Head of caudate nucleus (tissue), 42 donors: ENCODE measurements at places on chromosomes 2 and 18.

DNA sequence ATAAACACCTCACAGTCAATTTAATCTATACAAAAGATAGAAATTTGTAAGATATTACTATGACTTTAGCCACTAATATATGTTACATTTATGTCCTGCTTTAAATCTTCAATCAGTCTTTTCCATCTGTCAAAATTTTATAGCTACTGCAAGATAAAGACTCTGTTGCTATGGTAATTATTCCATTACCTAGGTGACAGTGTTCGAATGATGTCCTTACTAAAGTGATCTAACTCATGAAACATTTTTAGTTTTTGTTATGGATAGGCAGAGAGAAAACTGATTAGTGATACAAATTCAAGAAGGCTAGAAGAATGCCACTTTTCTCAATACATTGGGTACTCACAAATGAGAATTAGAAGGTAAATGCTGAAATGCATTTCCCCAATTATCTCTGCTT, 359.9 kb upstream of the FSHR start:
- DNase-seq = no peak

- DNase-seq = no peak
Measured at GRCh38 chr2:108988796-108989713, at the start of gene EDAR. TSS of gene EDAR (minus strand) at chr2:108989220. CDS start at chr2:108931014, 58,206 bp downstream.

DNA sequence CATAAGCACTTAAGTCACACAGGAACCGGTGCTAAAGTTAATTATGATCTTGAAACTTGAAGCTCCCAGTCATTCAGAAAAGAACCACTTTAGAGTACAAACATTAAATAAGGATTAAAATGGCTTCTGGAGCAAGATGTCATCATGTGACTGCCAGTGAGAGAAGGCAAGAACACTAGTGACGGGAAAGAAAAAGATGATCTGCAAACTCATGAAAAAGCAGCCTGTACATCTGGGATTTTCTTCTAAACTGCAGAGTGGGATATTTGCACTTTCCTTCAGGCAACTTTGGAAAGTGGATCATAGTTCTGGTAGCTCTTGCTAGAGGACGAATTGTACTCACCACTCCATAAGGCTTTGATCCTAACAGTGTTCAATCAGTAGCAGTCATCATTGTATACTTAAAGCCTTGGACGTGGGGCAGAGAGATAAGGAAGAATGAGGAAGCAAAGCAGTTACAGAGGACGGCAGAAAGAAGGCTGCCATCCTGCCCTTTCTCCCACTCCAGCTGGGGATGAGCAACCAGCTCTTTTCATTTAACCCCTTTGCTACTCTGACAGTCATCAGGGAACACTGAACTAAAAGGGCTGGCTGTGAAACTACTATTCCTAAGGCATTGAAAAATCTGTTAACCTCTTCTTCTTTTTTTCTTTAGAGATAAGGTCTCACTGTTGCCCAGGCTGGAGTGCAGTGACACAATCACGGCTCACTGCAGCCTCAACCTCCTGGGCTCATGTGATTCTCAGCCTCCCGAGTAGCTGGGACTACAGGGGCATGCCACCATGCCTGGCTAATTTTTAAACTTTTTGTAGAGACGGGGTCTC, 18.1 kb downstream of the ABHD3 start:
- no peak for DNase-seq

DNA sequence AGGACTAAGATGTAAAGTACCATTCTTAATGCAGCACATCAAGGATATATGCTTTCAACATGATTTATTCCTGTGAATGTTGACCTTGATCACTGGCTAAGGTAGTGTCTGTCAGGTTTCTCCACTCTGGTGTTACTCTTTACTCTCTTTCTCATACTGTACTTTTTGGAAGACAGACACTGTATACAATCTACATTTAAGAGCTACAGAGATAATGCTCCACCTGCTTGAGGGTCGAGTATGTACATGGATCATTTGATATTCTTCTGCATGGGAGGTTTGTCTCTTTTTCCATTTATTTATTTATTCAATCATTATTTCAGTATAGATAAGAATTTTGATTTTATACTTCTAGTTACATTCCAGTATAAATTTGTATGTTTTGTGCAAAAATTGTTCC, 199.5 kb upstream of the RGPD4 start:
- no peak for DNase-seq

DNA sequence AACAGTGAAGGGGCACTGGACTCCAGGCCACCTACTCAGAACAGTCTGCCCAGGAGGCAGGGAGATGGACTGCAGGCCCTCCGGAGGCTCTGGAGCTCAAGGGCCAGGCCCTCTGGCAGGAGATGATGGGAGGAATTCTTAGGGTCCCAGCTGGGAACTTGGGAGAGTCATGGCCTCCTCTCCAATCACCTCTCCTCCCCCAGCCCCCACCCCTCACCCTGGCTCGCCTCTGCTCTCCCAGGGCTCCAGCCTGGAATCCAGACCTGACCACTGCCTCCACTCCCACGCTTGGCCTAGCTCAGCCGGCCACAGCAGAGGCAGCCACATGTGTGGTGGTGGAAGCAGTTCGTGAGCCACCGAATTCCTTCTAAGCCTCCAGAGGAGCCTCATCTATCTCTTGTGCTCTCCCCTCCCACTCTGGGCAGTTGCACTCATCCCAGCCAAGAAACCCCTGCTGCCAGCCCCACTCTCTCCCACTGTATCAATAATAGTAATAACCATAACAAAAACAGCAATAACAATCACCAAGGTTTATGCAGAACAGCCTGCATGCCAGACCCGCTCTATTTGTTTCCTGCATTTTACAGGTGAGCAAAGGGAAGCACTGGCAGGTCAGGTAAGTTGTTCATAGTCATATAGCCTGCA, 67.4 kb downstream of the TNS1 start:
- no peak for DNase-seq

DNA sequence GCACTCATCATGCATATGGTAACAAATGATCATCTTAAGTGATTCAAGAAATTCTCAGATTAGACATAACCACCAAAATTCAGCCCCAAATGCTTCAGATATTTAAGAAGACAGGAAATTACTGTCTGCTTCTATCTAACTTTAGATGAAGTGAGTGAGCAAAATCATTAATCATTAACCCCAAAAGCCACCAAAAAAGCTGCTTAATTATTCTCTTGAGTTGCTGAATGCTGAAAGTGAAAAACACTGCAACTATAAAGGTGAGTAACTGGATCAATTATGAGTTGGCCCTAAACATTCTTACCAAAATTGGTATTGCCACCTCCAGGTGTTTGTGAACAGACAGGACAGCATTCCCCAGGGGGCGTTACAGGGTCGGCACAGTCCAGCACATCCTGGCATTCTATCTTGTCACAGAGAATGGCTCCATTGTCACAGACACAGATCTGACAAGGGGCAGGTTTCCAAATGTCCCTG, 69.6 kb downstream of the COL5A2 start:
- DNase-seq = no peak

- no peak for DNase-seq
Measured at GRCh38 chr2:122100346-122100745, 344.9 kb downstream of the TSN start.

DNA sequence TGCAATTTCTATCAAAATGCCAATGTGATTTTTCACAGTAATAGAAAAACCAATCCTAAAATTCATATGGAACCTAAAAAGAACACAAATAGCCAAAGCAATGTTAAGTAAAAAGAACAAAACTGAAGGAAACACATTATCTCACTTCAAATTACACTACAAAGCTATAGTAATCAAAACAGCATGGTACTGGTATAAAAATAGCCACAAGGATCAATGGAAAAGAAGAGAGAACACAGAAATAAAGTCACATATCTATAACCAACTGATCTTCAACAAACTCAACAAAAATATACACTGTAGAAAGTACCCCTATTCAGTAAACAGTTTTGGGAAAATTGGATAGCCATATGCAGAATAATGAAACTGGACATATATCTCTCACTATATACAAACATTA, 252.2 kb upstream of the CYP26B1 start:
- no peak for DNase-seq

GRCh38 chr2:41698678-41699422, 349.0 kb upstream of the PKDCC start:
- peak; percentile 70 for DNase-seq

DNA sequence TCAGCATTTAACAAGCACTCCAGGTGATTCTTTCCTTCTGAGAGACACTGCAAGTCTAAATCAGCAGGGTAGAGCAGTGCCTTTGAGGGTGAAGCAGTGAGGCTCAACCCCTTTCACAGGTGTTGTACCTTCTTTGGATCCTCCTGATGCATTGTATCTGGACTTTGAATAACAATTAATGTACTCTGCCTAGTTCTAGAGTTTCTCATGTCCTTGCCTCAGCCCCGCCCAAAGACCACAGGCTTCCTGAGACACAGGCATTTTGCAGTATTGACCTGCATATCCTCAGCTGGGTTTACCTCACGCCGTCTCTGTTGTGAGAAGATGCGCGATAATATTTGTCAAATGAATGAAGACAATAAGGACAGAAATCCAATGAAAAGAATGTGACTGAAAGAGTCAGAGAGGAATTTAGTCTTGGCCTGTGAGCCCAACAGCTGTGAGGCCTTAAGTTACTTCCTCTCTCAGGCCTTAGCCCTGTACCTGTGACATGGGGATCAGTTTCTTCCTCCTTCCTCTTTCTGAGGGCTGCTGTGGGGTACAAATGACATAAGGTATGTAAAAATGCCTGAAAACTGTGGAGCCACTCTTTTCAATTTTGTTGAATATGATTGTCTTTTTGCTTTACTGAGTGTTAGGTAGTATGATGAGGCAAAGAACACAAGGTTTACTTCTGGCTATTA, 43.7 kb downstream of the WIPF1 start:
- no peak for DNase-seq

- no peak for DNase-seq
Measured at GRCh38 chr2:230162981-230163380, 56.8 kb downstream of the SP110 start.

- DNase-seq = peak; percentile 44
Measured at GRCh38 chr2:241123816-241124536, 21.9 kb upstream of the MTERF4 start.

GRCh38 chr2:119184512-119184911, 26.0 kb upstream of the C1QL2 start:
- DNase-seq = no peak

DNA sequence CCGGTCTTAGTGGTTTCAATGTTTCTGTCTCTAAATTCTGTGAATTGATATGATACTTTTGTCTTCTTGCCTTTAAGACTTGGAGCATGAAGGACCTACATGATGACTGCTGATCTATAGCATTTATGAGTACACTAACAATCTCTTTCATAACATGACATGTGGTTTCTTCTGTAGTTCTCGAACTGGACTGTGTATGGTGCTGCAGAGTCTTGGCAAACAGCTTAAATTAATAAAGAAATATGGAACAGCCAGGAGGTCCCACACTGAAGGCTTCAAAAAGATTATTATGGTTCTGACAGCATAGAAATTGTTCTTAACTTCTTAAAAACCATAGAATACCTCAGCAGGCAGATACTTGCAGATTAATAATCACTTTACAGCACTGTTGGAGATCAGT, 145.0 kb downstream of the DCC start:
- DNase-seq = no peak

DNA sequence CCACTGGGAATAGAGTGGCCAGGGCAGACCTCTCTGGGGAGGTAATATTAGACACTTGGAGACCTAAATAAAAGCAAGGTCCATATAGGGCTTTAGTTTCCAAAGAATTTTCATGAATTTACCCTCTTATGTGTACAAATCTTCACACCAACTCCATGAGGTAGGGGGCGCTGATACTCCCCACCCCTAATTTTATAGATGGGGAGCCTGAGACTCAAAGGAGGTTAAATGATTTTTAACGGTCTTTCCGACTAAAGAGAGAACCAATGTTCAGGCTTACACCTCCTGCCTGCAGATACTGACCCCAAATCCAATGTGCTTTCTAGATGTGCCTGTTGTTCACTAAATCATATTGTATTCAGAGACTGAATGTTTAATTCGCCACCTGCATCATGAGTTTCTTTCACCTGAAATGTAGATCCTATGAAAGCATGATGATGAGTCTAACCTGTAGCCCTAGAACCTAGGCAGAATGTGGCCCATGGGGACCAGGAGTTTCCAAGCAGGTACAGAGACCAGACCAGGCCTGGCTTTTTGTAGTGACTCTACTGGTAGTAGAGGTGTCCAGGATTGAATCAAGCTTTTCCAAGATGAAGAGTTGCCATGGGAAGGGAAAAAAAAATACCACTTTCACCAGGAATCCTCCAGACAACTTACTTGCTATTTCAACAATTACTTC, 16.8 kb upstream of the PAX3 start:
- DNase-seq = no peak

- DNase-seq = no peak
Measured at GRCh38 chr2:112836695-112837117, at the start of gene IL1B. TSS of gene IL1B (minus strand) at chr2:112836779. CDS start at chr2:112836229, 550 bp downstream.

- DNase-seq = no peak
Measured at GRCh38 chr2:56021579-56021978, 98.0 kb upstream of the EFEMP1 start.

- DNase-seq = no peak
Measured at GRCh38 chr2:84375020-84375419, 84.1 kb downstream of the SUCLG1 start.

- peak; percentile 83 for DNase-seq
Measured at GRCh38 chr2:24827321-24828237, 34.4 kb downstream of the CENPO start.

GRCh38 chr18:3810296-3810695, 360.3 kb downstream of the TGIF1 start:
- DNase-seq = no peak

GRCh38 chr2:222338374-222338773, 39.6 kb upstream of the PAX3 start:
- no peak for DNase-seq
